ENCODE measurements at places on chromosomes 4 and X. TPM values are rescaled to one million over a fixed set of nuclear protein-coding genes. Genes with fewer than 3 reads are reported as not detected.

The PFKFB1 gene
- 0.47 TPM for total RNA-seq

The GLRB gene
- total RNA-seq: not detected

The UGT2B17 gene
- total RNA-seq: 0.52 TPM

The EMCN gene
- not detected for total RNA-seq

The FGFBP2 gene
- 0.59 TPM for total RNA-seq

The FUNDC2 gene
- total RNA-seq: 42.3 TPM

All from B cell (primary cell).